Left renal cortex interstitium (tissue), 4 donors: ENCODE measurements at places on chromosomes 12 and 14.

DNA sequence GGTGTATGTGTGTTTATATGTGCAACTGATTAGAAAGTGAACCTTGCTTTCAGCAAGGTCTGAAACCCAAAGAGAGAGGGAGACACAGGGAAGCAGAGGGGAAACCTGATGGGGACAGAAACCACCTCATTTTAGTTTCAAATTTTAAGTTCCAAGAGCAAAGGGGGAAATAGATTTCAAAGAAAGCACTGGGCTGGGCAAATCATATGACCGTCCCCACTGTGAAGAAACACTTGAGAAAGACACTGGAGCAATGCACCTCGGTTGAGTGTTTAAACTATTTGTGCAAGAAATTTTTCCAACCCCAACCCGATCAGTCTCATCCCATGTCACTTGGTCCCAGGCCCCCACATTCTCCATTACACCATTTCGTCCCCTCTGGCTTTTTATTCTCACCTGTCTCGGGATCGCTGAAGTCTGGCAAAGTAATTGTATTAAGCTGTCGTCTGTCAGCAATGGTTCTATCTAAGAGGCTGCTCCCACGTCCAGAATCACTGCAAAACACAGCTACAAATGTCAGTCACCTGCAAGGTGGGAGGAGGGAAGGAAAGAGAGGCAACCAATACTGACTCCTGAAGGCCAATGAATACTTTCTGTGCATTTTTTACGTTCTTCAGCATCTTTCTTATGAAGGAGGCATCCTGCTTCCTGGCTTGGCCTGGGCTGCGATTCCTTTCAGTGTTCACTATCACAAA lies 205.7 kb downstream of the TTC7B start:
- no peak for DNase-seq

- DNase-seq = no peak
Measured at GRCh38 chr12:63064080-63064479, 86.9 kb downstream of the AVPR1A start.

- no peak for DNase-seq
Measured at GRCh38 chr12:52280796-52281560, 6.5 kb downstream of the KRT86 start.

DNA sequence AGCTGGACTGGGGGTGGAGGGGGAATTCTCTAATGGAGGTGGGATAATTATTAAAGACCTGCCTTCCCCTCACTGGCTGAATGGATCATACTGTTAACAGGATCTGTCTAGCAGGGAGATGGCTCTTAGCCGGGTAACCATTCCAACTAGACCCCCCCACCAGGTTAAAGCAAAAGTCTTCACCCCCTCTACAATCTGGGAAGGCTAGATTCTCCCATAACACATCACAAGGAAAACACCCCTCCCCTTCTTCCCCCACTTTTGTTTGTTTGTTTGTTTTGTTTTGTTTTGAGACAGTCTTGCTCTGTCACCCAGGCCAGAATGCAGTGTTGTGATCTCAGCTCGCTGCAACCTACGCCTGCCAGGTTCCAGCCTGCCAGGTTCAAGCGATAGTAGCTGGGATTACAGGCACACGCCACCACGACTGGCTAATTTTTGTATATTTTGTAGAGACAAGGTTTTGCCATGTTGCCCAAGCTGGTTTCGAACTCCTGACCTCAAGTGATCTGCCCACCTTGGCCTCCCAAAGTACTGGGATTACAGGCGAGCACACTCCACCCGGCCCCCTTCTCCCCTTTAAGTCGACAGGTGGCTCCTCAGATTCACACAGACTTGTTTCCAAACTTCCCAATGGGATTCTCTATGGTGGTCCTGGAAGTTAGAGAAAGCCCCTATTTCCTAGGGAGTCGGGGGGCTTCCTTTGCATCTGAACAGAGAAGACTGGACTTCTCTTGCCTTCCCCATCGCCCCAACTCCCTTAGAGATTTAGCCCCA lies 3.5 kb upstream of the BAZ2A start:
- no peak for DNase-seq

DNA sequence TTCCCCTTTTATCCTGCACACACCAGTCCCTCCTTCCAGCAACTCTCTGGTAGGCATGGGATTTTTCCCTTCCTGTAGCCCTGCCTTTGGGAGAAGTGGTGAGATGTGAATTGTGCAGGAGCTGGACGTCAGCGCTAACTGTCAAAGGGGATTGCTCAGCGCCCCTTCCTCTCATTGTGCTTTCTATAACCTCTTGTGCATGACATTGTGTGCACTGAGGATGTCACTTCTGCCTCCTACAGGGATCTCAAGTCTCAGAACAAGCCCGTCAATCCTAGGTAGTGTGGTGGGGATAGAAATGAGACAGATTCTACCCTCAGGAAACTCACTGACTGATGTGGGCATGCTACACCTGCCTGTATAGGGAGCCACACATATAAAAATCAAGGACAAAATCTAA lies 8.7 kb downstream of the KCNA5 start:
- DNase-seq = no peak

- DNase-seq = no peak
Measured at GRCh38 chr12:114764510-114764909, 80.5 kb upstream of the TBX3 start.

DNA sequence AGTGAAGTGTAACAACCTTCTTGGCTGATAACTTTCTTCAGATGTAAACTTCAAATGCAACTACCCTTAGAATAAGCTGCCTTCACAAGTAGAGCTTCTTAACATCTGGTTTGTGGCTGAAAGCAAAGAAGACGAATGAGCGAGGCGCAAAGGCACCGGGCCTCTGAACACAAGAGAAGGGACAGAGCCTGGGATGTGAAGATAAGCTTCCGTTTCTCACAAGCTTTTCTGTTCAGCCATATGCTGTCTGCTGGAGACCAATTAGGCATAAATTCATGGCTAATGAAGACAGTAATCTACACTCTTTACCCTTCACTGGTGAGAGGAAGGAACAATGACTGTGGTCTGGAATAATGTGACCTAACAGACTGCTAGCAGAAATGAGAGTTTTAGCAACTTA lies 195.2 kb downstream of the ATXN7L3B start:
- no peak for DNase-seq
